D721Med (cell line): ENCODE measurements at places on chromosomes 13 and 19.

GRCh38 chr19:41261474-41262190, 2.5 kb upstream of the HNRNPUL1 start:
- no peak for DNase-seq

- no peak for DNase-seq
Measured at GRCh38 chr13:83882606-83882959, 309 bp upstream of the SLITRK1 start.

GRCh38 chr19:56681702-56682101, 10.1 kb upstream of the ZNF835 start:
- DNase-seq, result no peak

DNA sequence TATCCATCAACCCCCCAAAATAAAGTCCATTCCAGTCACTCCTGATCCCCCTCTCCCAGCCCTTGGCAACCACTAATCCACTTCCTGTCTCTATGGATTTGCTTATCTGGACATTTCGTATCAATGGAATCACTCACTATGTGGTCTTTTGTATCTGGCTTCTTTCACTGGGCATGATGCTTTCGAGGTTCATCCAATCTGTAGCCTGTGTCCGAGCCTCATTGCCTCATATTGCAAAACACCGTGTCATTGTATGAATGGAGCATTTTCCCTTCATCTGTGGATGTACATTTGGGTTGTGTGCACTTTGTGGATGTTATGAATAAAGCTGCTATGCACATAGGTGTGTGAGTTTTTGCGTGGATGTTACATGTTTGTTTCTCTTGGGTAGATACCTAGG, 1.4 kb upstream of the FZR1 start:
- DNase-seq, result no peak

GRCh38 chr13:73610799-73611592, 523.2 kb downstream of the KLF12 start:
- no peak for DNase-seq

DNA sequence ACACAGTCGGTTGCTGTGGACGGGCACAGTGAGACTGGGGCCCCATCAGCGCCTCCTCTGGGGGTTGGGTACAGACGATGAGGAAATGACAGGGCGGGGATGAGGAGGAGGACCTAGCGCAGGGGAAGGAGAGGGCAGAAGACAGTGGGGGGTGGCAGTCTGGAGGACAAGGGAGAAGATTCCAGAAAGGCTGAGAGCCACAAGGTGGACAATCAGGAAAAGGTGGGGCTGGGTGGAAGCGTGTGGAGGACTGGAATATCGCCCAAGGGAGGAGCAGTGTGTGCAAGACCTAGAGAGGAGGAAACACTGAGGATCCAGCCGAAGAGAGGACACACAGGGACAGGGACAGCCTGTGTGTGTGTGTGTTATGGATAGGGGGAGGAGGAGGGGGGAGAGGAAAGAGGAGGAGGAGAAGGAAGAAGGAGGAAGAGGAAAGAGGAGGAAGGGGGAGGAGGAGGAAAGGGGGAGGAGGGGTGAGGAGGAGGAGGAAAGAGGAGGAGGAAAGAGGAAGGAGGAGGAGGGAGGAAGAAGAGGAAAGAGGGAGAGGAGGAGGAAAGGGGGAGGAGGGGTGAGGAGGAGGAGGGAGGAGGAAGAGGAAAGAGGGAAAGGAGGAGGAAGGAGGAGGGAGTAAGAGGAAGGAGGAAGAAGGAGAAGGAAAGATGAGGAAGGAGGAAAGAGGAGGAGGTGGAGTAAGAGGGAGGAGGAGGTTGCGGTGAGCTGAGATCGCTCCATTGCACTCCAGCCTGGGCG, 15.8 kb upstream of the GARIN5A start:
- DNase-seq, result no peak

GRCh38 chr19:38047049-38047438, 140.0 kb downstream of the SIPA1L3 start:
- no peak for DNase-seq

GRCh38 chr13:25502551-25502950, 130.8 kb downstream of the ATP8A2 start:
- DNase-seq, result no peak

DNA sequence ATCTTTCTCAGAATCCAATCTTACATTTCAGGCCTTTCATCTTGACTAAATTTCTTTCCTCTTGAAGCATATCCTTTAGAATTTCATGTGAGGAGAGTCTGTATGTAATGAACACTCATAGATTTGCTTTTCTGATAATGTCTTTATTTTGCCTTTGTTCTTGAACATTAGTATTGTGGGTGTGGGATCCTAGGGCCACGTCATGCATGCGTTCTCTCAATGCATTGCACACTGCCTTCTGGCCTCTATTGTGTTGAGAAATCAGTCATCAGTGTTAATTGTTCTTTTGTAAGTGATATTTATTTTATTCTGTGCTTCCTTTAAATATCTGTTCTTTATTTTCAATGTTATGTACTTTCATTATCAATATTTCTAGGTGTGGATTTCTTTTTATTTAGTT, 364.9 kb downstream of the OXGR1 start:
- DNase-seq, result no peak

DNA sequence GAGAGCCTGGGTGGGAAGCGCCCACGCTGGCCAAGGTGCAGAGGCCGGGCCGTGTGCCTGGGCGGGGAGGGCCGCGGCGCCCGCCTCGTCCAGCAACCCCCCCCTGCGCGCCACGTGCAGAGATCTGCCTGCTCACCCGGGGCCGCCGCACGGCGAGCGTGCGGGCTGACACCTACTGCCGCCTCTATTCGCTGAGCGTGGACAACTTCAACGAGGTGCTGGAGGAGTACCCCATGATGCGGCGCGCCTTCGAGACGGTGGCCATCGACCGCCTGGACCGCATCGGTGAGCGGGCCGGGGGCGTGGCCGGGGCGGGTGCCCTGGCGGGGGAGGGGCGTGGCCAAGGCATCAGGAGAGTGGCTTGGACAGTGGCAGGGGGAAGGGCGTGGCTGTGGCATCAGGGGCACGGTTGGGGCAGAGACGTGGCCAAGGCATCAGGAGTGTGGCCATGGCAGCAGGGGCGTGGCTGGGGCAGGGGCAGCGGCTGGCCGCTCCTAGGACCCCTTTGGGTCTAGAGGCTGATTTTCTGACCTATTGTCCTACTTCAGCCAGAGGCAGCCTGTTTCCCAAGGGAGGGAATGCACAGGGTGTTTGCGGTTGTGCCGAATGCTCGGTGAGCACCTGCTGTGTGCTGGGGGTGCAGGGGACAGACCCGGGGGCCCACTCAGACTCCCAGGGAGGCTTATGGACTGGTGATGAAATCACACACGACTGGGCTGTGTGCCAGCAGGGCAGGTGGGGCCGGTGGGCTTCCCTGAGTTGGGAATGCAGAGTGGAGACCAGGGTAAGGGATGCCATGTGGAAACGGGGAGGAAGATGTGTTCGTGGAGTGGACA, 19.4 kb downstream of the POLRMT start:
- DNase-seq, result no peak

- no peak for DNase-seq
Measured at GRCh38 chr13:30859326-30859725, 46.7 kb upstream of the MEDAG start.

- DNase-seq, result no peak
Measured at GRCh38 chr13:113103646-113104045, 1.9 kb upstream of the F7 start.

DNA sequence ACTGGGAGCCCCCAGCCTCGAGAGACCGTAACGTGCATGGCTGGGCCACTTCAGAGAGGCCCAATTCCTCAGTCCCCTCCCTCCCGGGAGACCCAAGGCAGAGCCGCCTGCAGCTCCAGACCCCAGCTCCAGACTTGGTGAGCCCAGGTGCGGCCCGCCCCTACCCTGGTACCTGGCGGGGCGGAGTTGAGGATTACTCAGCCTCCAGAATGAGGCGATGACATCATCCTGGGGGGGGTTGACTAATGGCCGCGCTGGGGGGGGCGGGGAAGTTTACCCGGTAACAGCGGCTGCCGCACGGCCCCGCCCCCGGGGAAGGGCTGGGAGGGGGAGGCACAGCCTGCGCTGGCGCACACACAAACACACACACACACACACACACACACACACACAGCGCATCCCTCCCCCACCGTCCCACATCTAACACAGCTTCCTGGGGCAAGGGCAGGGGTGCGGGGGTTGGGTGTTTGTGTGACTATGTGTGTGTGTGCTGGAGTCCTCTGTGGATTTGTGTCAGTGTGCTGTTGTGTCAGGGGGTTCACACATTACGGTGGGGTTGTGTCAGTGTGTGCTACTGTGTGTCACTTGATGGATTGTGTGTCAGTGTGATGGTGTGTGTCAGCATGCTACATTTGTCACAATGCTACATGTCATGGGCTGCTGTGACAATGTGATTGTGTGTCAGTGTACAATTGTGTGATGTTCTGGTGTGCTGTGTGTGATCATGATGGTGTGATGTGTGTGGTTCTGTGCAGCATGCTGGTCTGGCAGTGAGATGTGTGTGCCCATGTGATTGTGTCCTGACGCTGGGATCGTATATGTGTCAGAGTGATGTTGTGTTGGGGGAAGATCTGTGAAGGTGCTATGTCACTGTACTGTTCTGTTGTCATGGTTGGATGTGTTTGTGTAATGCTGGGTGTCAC, 10.3 kb upstream of the BBC3 start:
- DNase-seq, result no peak

DNA sequence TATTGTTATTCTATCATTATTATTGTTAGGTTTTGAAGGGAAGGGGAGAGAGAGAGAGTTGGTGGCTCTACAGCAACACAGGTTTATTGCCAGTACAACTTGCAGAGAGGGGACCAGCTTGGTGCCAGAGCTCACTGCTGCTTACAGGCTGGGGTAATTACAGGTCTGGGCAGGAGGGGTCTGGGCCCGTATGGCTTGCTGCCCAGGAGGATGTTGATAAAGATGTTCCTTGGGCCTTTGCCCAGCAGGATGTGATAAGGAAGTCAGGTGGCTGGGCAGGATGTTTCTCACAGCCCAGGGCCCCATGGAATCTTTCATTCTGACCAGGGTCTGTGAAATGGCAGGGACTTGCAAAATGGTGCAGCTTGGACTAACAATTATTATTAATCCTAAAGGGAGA, 64.2 kb upstream of the ZNF599 start:
- no peak for DNase-seq

DNA sequence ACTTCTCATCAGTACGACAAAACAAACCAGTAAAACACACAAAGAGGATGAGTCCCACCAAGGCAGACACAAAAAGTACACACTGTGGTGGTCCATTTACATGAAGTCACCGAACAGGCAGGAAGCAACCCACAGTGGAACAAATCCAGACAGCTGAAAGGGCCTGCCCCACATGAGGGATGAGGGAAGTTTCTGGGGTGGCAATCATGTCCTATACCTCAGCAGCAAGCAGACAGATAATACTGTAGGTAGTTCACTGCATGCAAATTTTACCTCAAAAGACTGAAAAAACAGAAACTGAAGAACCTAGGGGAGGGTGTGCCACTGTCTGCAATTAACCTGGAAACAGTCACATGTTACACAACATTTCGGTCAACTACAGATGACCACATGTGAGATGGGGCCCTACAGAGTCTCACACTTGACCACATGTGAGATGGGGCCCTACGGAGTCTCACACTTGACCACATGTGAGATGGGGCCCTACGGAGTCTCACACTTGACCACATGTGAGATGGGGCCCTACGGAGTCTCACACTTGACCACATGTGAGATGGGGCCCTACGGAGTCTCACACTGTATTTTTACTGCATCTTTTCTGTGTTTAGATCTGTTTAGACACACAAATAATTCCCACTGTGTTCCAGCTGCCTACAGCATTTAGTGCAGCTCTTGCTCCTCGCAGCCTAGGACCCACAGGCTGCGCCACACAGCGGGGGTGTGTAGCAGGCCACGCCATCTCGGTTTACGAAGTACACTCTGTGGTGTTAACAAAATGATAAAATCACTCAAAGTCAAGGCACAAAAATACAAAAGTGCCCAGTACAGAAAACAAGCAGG, 22.2 kb downstream of the PCID2 start:
- no peak for DNase-seq

DNA sequence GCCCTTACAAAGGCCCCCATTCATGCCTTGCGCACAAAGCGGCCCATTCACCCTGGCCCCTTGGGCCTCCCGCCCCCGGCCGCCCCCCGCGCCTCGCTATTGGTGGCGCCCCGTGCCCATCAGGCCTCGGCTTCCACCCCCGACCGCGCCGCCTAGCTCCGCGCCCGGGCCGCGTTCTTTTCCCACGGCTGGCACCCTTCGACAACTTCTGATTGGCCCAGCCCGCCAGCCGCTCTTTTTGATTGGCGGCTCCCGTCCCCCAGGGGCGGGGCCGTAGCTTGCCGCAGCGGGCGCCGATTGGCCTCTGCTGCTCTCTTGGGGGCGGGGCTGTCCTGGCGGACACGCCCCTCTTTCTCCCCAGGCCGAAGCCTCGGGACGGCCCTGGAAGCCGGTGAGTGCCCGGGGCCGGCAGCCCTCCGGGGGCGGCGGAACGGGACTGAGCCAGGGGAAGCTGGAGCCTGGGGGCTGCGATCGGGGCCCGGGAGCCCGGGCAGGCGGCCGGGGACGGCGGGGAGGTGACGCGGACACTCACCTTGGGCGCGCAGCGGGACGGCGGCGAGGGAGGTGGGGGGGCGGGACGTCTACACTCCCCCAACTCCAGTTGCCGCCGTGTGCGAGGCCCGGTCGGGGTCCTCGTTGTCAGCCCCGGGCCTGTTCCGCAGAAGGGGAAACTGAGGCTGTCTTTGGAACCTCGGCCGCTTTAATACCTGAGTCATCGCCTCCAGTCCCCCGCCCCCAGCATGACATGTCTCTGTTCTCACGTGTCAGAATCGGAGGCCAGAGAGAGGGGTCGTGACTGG, at the start of gene MYH14:
TSS of gene MYH14 (plus strand) at position 342 of the 800 bp plus-strand sequence. CDS start 6,744 bp downstream, outside the sequence.
- no peak for DNase-seq

DNA sequence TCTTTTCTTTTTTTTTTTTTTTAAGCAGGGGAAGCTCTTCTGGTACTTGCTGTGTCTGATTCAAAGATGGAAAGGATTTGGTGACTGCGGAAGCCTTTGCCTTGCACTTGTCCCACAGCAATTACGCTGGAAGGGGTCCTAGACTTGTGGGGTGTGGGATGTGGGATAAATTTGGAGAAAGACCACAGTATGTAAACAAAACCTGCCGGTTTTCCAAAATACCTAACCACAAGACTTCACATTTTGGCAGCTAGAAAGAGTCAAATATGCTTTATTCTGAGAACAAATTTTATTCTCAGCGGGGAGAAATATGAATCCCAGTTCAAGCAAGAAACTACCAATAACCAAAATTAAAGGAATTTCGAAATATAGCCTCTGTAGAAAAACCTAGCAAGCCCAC, 176.5 kb downstream of the SPRY2 start:
- DNase-seq, result no peak

- DNase-seq, result no peak
Measured at GRCh38 chr19:43674183-43674582, 4.2 kb upstream of the PLAUR start.

GRCh38 chr13:111325941-111326620, 5.6 kb downstream of the TEX29 start:
- DNase-seq, result no peak

GRCh38 chr19:48553676-48554384, 1.9 kb downstream of the SULT2B1 start:
- no peak for DNase-seq

DNA sequence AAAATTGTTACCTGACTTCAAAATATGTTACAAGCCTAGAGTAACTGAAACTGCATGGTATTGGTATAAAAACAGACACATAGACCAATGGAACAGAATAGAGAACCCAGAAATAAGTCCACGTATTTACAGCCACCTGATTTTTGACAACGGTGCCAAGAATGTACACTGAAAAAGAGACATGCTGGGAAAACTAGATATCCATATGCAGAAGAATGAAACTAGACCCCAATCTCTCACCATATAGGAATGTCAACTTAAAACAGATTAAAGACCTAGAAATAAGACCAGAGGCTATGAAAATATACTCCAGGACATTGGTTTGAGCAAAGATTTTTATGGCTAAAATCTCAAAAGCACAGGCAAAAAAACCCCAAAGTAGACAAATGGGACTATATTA, 76.5 kb downstream of the LATS2 start:
- no peak for DNase-seq
